ENCODE measurements at places on chromosomes 1 and 21. TPM values are rescaled to one million over a fixed set of nuclear protein-coding genes. Genes with fewer than 3 reads are reported as not detected.

GRCh38 chr1:107430540-107431228 is 289.8 kb downstream of the NTNG1 start:
- DNase-seq, result no peak

DNA sequence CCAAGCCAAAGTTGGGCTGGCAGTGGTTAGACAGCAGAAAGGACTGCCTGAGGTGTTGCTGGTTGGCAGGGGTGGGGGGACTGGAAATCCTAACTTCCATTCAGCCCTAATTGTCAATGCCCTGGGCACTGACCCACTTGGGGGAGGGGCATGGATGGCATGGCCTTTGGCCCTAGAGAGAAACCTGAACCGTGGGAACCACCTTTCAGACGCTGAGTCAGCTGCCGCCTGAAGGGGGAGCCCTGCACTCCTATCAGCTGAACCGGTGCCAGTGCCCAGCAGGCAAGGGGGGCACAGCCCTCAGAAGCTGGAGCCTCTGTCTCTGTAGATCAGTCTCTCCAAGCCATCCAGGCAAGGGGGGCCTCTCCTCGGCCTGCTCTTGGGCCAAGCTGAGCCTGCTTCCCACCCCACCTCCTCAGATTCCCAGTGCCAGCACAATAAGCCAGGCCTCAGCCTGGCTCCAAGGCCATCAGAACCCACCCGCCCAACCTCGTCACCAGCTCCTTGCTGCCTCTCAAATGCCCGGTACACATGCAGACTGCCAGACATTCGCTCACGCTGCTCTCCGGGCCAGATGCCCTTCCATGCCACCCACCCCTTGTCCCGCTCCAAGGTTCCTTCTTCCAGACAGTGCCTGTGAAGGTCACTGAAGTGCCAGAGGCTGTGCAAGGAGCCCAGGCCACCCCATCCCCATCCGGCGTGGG is 11.6 kb downstream of the TINAGL1 start:
- no peak for DNase-seq

GRCh38 chr1:51699391-51699790 is 82.5 kb downstream of the OSBPL9 start:
- no peak for DNase-seq

DNA sequence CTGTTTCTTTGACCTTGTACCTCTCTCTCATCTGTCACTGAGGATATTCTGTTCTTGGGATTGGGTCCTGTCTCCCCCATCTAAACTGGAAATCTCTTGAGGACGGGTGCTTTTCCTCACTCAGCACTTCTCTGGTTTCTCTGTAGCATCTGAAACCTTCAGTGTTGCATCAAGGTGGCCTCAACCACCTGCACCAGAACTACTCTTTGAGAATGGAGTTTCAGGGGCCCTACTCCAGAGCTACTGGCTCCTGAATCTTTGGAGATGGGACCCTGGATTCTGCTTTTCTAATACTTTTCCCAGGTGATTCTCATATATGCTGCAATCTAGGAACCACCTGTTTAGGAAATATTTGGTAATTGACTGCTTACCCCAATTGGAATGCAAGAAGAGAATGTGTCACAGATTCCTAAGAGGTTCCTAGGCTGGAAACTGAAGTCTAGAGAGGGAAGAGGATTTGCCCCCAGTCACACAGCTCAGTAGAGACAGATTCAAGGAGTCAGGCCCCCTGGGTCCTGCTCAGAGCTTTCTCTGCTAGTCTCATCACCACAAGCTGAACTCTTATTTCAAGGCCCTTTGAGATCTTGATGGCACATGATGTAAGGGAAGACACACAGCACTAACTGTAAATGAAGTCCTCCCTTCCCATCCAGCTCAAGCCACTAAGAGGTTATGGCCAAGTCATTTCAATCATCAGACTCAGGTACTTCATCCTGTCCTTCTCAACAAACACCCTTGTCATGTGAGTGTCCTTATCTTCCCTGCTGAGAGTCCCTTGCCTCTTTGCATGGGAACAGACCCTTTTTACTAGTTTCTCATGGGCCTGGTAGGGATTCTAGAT is 48.7 kb downstream of the EIF2D start:
- DNase-seq, result no peak

The MIXL1 gene
- total RNA-seq, result not detected

DNA sequence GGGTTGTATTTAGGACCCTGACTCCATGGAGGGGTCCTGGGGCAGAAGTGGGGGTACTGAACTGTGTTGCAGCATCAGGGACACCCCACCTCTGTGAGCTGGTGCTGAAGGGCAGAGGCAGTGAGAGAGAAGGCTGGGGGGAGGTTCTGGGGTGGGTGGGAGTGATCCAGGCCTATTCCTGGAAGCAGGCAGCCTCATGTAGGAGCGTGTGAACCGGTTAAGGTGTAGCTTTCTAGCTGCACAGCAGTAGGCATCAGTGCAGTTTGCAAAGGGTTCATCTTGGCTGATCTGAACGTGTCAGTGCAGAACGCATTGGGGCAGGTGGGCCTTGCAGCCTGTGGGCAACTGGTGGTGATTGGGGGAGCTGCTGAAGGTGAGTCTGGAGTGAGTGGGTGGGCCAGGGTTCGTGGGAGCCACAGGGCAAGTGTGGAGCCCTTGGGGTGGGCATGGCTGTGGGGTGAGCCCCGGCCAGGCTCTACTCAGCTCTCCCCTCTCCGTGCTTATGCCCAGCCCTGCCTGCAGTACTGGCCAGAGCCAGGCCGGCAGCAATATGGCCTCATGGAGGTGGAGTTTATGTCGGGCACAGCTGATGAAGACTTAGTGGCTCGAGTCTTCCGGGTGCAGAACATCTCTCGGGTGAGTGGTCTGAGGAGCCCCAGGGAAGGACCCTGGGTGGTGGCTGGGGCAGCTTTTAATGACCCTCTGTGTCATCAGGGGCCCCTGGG is 86.7 kb downstream of the PTPRU start:
- DNase-seq, result no peak

- no peak for DNase-seq
Measured at GRCh38 chr1:39409055-39409816, 82.2 kb upstream of the BMP8A start.

GRCh38 chr1:14970115-14970798 is 183.3 kb upstream of the TMEM51 start:
- DNase-seq, result peak; percentile 76

The TNFRSF8 gene
- 0.17 TPM for total RNA-seq

DNA sequence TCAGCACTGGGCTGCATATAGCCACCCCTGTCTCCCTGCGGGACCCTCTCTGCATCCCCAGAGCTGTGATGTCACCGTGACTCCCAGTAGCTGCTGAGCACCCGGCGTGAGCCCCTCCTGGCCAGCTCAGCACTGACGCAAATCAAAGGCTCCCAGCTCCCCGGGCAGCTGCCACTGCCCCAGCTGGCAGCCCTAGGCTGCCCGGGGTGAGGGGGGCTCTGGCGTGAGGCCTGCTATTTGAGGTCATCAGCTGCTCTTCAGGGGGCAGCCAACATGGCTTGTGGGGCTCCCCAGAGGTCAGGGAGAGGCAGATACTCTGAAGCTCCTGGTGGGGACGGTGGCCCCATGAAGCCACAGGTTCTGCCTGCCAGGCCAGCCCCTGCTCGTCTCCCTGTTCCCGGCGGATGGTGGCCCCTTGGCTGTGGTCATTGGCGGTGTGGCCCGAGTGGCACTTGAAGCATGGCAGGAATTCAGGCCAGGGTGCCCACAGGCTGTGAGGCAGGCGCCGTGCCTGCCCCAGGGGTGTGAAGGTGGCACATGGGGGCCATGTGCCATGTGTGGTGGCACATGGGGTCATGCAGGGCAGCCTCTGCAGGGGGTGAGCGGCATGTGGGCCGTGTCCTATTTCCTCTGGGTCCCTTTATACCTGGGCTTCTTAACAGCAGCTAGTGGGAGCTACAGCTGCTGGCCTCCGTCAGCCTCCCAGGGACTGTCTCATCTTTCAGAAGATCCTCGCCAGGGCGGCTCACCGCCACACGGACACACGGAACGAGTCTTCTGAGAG is 85.4 kb downstream of the SIK1 start:
- no peak for DNase-seq

GRCh38 chr1:234504969-234505768 is 26.2 kb upstream of the TARBP1 start:
- no peak for DNase-seq
